CD4-positive, alpha-beta T cell treated with Interleukin-6 at 100 ng/mL for 8 hours (primary cell): ENCODE measurements at places on chromosomes 13 and 19.

DNA sequence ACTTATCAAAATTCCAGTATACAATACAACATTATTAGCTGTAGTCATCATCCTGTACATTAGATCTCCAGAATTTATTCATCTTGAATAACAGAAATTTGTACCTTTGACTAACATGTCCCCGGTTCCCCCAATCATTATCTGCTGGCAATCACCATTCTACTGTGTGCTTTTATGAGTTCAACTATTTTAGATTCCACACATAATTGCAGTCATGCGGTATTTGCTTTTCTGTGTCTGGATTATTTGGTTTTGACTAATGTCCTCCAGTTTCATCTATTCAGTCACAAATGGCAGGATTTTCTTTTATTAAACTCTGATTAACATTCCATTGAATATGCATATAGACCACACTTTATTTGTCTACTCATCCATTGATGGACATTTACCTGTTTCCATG is 530.7 kb upstream of the SLITRK1 start:
- no peak for DNase-seq

- DNase-seq = no peak
These were observed 133.8 kb downstream of the PDS5B start for GRCh38 chr13:32720026-32720425.

- no peak for DNase-seq
These were observed 11.5 kb downstream of the KLC3 start for GRCh38 chr19:45352062-45352461.

DNA sequence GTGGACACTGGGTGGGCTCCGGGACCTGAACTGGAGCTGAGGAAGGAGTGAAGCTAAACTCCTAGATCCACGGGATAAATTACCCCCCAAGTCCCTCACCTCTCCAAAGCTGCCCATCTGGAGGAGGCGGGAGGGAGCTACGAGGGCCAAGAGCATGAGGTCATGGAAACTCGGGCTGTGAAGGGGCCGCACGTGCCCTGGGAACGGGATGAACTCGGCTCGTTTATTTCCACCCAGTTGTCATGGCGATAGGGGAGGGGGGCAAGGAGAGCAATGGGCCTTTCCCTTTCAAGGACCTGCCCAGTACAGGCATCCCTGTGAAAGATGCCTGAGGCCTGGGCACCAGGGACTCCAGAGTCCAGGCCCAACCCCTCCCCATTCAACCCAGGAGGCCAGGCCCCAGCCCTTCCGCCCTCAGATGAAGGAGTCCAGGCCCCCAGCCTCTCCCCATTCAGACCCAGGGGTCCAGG is 3.8 kb downstream of the PPP1R12C start:
- no peak for DNase-seq

GRCh38 chr13:109836629-109837607 is 50.5 kb upstream of the IRS2 start:
- no peak for DNase-seq

- no peak for DNase-seq
These were observed 220.8 kb upstream of the MAB21L1 start for GRCh38 chr13:35697186-35697730.
